Left lobe of liver (tissue), 2 donors: ENCODE measurements at places on chromosomes 5 and 9.

- no peak for DNase-seq
Measured at GRCh38 chr5:4018007-4018406, 422.4 kb downstream of the IRX1 start.

DNA sequence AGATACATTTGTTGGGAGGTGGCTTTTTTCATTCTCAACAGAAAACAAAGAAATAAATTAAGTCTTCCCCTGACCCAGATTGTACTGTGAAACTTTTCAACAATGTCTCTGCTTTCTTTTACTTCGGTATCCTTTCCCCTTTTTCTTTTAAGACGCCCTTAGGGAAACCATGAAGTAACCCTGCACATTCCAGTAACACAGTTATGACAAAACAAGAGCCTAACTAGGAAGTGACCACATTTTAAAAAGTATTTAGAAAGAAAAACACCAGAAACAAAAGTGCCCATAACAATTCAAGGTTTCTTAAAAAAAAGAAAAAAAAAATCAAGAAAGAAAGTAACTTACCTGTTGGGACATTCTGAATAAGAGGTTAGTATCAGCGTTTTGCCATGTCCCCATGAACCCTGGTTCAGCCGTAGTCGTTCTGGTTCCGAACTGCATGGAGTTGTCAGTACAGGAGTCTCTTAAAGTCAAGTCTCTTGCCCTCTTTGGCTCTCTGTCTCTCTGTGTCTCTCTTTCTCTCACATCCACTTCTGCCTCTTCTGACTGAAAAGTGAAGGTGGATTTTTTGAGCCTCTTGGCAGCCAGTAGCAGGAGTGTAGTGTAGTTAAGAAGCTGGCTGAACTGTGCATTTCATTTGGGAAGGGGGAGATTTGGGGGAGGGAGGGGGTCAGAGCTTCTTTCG is 142.9 kb downstream of the BNC2 start:
- DNase-seq: no peak

DNA sequence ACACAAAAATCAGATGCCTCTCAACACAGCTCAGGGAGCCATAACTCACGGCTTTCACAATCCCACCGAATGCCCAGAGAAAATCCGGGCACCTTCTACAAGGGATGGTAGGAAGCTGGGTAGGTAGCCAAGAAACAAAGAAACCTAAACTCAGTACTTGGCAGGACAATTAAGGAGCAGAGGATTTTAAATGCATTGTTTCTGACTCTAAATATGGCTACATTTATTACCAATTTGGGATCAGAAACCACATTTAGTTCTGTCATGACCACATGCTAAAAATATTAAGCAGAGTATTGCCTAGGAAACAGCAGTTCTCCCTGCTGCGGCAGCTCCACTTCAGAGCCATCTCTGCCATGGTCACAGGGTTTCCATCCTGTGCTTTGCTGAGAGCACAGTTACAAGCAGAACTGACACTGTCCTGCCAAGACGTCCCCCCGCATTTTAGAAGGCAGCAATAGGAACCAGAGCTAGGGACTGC is 57.5 kb downstream of the SIL1 start:
- no peak for DNase-seq

DNA sequence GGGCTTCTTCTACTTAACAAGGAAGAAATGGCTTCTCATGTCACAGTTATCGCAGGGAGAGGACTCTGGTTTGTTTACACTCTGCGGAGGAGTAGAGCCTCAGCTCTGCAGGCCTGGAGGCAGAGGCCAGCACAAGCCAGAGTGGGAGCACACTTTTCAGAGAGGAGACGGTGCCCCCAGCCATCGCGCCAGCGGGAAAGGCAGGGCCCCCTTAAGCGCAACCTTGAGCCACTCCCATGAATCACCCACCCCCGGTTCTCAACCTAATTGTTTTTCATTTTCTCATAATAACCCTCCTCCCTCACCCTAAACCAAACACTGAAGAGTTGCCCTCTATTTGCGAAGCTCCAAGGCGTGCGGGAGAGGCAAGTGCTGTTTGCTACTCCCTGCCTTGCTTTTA is 208.4 kb upstream of the TBCA start:
- no peak for DNase-seq

GRCh38 chr5:89929173-89929572 is 480.4 kb downstream of the CETN3 start:
- no peak for DNase-seq

DNA sequence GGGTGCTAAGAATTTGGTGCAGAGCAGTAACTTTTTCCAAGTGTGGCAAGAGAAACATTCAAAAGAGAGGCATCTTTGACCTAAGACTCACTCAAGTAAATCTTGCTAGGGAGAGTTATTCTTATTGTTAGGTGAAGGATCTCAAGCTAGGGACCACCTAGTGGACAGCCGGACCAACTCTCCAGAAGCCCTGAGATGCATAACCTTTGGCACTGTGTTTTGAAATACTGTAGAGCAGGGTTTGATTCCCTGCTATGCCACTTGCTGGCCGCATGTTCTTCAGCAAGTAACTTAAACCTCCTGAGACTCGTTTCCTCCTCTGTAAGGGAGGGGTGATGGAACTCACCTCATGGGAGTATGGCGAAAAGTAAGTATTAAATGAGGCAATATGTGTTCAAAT is 336.1 kb upstream of the ADAMTSL1 start:
- DNase-seq: no peak

DNA sequence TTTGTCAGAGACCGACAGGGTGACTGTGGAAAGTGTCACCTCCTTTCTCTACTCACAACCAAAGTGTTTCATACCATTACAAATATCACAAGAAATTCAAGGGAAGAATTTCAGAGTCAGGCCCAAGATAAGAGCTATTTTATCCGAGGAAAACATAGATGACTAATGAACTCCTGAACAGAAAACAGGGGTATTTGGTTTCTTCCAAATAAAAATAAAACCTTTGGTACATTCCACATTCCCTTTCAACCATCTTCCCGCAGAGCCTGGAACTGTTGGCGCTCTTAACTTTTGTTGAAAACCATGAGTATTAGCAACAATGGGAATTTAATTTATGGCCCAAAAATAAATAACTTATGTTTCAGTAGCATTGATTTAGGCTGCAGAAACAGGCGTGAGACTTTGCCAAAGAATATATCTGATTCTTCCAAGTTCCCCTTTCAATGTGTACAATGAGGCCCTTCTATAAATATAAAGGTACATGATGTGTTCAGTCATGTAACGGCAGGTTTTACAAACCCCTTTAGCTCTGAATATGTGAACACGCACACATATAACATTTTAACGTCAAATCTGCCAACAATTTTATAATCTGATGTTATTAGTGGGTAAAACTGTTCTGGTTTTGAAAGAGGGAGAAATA is 69.5 kb downstream of the RETREG1 start:
- DNase-seq: no peak

DNA sequence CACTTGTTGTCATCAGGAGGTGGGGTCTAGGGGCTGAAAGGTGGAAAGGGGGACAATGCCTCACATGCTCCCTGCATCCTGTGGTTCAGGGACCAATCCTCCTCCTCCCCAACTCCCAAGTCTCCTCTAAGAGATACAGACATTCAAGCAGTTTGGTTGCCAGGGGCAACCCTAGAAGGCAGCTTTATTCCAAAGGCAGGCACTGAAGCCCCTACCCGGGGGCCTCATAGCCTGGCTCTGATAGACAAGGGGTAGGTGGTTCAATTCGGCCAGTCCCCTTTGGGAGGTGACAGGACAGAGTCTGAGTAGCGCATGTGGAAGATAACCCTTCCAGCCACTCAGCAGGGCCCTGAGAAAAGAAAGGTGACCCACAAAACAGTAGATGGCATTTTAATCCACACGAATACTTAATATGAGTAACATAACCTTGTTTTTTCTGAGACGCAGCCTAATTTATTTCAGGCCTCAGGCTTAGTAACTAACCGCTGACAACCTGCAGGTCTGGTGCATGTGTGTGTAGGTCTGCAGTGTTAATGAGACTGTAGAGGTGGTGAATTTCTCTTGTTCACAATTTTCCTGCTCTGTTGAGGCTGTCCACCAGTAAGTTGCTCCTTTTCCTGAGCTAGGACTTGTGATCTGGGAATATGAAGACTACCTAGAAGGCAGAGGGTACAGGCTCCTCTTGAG is 31.3 kb upstream of the HSPA9 start:
- DNase-seq: no peak

- no peak for DNase-seq
Measured at GRCh38 chr9:34493972-34494535, 28.7 kb downstream of the ENHO start.

GRCh38 chr9:4197548-4197947 is 102.3 kb downstream of the GLIS3 start:
- no peak for DNase-seq

DNA sequence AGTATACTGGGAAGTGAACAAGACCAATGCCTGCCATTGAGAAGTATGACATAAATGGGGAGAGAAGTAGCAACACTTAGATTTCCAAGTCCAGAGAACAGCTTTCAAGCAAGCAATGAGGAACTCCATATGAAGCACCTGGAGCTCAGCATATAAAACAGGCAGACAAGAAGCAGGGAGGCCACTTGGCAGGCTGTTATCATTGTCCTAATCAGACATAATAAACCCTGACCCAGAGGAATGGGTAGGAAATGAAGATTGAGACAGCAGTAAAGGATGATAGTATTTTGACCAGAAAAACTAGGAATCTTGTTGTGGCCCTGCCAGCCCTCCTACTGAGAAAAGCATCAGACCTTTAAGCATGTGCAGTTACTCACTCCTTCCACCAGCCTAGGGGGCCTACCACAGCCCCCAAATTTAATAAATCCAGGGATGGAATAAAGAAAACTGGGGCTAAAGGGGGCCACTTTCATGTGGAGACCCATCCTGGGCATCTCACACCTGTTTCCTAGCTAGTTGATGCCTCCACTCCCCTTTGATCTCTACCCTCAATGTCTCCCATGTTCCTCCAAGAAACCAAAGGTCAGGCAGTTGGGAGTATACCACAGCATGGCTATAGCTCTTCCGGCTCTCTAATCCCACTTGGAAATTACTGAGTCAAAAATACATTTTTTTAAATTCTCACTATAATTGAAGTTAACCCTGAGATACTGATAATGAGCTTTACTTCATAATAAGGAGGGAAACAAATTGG is 135.1 kb downstream of the SIL1 start:
- no peak for DNase-seq

- DNase-seq: no peak
Measured at GRCh38 chr9:99833735-99834134, 12.1 kb downstream of the NR4A3 start.

DNA sequence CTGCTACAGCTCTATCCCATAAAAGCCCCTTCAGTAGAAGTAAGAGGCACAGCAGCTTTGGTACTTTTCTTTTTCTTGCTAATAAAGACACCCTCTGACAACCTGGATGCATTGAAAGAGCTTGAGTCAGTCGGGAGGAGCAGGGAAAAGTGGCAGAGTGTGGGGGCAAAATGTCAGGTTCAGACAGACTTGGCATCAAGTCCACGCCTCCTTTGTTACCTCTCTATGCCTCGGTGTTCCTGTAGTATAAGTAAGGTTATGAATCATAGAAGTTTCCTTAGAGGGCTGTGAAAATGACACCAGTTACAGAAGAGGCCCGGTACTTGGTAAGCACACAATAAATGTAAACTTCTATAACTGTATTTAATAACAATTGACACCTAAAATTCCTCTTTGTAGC is 133.9 kb downstream of the ESM1 start:
- no peak for DNase-seq
